HFF-Myc (cell line): ENCODE measurements at places on chromosomes 4 and X.

GRCh38 chr4:73612032-73612431, 8.2 kb downstream of the RASSF6 start:
- no peak for DNase-seq

- DNase-seq: no peak
Measured at GRCh38 chrX:431056-431455, 44.3 kb upstream of the PPP2R3B start.

GRCh38 chr4:185840201-185840600, 28.2 kb upstream of the SORBS2 start:
- DNase-seq: no peak

DNA sequence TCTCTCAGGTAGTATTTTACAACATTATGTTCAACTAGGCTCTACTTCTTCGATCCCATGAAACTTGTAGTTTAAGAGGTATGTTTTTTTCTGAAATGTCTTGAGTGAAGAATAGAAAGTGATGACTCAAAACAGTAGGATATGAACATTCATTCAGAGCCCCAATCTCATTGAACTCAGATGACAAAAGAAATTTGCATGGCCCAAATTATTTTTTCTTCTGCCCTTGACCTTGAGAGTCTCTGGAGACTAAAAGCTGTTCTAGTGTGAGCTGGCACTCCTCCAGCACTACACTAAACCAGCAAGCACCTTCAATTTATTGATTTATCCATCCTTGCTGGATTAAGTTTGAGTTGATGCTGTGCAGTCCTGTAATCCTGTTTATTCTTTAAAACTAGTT, 4.0 kb downstream of the DCLK2 start:
- no peak for DNase-seq

DNA sequence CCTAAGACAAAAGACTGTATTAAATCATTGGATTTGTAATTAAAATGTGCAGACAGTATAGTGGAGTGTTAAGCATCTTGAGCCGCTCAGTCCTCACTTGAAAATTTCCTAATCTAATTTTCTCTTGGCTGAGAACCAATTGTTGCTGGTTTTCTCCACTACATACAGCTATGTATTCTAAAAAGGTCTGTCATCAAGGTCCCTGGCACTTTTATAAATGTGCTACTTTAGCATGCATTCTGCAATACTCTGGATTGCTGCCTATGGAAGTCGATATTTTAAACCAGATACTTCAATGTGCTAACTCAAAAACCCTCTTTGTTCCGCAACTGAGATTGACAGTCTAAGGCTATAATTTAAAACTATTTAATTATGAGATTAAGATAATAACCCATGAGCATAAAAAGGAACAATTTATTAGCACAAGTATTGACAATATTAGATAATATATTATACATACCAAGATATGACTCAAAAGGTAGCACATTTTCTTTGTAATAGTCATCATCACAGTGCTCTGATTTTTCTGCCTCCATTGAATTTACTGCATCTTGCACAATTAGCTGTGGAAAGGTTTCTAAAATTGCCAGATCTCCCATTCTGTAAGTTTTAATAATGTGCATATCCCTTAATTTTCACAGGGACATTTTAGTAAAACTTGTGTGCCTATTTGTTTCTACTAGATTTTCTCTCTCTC, 815.1 kb downstream of the ADGRL3 start:
- no peak for DNase-seq

DNA sequence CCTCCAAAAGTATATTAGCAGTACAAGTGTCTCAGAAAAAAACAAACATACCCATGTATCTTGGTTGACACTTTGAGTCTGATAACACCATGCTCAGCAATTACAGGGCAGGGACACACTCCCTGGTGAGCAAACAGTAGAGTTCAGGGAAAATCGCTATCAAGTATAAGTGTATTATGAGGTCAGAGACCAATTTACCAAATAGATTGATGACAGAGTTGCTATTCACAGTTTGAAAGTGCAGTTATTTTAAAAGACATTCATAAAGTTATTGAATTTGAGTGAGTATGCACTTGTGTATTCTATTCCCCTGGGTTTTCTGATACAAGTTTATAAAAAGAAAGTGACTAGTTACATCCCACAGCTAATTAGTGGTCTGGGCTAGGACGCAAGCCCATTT, 10.2 kb upstream of the LONRF3 start:
- no peak for DNase-seq

DNA sequence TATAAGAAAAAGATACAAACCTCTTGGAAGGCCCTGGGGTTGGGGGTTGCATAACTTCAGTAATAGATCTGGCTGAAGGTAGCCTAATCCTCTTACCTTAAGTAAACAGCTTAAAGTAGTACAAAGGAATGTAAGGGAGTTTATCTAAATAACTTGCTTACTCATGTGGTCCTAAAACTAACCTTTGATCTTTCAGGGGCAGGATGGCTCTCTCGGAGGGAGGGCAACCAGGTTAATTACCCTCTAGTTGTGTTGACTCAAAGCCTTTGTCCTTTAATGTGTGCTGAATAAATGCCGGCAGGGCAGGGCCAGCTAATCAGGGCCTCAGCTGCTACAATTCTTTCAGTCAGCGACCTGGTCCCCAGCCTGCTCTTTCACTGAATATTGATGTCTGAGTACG, 822.0 kb upstream of the SLIT2 start:
- no peak for DNase-seq

DNA sequence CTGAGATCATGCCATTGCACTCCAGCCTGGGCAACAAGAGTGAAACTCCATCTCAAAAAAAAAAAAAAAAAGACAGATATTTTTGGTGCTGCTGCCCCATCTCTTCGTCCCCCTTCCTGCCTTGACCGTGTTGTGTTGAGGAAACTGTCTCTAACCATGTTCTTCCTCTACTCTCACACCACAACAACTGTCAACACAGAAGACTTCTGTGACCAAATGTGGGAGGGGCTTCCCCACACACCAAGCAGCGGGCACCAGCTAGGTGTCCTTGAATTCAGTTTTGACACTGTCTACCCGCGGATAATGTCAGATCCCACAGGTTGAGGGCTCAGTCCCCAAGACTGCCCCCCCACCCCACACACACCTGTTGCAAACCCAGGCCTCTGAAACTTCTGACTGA, 104.7 kb upstream of the BCOR start:
- no peak for DNase-seq

DNA sequence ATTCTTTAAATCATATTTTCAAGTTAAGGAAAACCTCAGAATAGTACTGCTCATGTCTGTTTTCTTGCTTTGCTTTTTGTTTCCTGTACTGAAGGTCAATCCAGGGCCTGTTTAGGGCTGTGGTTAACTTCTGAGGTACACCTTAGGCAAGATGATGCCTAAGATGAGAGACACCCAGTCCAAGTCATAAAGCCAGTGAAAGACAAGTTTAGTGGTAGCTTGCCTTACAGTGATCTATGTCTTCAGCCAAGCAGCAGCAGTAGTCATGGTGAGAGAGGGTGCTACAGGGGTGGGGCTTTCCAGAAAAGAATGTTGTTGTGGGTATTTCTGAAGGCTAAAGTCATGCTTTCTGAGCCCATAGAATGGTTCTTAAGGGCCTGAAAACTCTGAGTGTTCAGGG, 173.7 kb downstream of the VSIG4 start:
- DNase-seq: no peak
